ENCODE measurements at places on chromosomes 16 and 17. TPM values are rescaled to one million over a fixed set of nuclear protein-coding genes. Genes with fewer than 3 reads are reported as not detected.

Gene STAC2
- total RNA-seq: 0.35 TPM

Gene KRTAP3-2
- not detected for total RNA-seq

Gene C17orf78
- not detected for total RNA-seq

Gene SYCE1L
- total RNA-seq: 3.1 TPM

Gene CMTM1
- total RNA-seq: 11.9 TPM

Gene PRAC2
- total RNA-seq: not detected

DNA sequence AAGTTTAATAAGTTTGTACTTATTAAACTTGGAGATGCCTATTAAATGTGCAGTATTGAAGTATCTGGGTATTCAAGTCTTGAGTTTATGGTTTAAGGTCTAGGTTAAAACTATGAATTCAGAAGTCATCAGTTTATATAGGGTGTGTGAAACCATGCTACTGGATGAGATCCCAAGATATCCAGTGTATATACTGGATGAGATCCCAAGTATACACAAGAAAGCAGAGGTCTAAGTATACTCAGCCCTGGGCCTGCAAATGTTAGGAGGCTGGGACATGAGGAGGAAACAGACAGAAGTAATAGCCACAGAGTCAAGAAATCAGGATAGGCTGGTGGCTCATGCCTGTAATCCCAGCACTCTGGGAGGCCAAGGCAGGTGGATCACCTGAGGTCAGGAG is 194.4 kb upstream of the AXIN2 start:
- DNase-seq: no peak

DNA sequence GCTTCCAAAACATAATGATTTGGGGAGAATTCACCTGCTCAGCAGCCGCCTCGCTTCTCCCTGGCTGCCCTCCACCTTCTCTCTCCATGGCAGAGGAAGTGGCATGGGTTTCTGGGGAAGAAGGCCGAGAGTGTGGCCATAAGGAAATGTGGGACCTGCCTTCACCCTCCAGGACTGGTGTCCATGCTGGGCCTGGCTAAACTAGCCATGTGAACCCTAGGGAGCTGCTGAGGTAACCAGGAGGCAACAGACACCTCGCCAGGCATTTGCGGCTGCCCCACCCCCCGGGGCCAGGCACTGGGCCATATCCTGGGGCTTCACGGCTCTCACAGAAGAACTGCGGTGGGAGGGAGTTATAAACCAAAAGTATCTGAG is 9.9 kb upstream of the CMTM4 start:
- DNase-seq: no peak

DNA sequence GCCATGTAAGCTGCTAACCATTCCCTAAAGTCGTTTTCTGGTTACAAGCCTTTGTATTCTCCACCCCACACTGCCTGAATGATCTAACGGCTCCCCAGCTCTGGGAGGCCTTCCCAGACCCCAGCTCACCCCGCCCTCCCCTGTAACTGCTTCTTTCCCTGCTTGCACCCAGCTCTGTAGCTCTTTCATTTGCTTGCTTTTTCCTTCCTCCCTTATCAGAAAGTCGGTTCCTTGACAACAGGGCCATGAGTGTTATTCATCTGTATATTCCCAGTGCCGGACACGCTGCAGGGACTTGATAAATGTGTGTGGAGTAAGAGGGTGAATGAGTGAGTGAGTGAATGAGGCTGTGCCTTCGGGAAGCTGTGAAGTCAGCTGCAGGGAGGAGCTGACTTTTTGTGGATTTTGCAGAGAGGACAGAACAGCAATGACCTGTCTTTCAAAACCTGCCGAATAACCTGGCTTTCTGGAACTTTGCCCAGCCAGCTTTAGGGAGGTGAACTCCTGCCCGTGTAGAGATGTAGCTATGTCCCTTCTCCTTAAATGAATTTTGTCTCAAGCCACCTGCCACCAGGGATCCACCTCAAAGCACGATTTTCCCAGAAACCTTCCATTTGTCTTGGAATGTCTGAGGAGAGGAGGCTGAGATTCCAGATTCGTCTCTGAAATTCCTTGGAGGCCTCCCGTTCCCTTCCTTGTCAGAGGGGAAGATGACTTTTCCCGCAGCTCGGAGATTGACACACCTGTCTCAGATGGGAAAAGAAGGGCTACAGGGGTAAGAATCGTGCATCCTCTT is 20.0 kb upstream of the CACNG4 start:
- DNase-seq: peak; percentile 15

GRCh38 chr16:85393674-85394451 is 219.3 kb upstream of the GSE1 start:
- peak; percentile 86 for DNase-seq

DNA sequence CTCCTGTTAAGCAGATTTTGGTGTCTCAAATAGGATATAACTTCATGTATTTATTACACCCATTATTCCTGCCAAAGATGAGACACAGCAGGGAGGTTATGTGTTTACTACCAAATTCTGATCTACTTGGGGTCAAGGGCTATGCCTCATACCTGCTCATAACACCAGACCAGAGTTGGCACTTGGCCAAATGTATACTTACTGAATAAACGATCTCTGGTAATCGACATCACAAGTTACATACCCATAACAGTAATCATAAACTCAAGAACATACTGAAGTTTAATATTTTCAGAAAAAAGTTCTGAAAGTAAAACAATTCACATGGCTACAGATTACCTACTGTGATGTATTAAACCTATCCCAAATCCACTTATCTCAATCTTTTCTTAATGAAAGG is 2.9 kb downstream of the TMEM170A start:
- no peak for DNase-seq

DNA sequence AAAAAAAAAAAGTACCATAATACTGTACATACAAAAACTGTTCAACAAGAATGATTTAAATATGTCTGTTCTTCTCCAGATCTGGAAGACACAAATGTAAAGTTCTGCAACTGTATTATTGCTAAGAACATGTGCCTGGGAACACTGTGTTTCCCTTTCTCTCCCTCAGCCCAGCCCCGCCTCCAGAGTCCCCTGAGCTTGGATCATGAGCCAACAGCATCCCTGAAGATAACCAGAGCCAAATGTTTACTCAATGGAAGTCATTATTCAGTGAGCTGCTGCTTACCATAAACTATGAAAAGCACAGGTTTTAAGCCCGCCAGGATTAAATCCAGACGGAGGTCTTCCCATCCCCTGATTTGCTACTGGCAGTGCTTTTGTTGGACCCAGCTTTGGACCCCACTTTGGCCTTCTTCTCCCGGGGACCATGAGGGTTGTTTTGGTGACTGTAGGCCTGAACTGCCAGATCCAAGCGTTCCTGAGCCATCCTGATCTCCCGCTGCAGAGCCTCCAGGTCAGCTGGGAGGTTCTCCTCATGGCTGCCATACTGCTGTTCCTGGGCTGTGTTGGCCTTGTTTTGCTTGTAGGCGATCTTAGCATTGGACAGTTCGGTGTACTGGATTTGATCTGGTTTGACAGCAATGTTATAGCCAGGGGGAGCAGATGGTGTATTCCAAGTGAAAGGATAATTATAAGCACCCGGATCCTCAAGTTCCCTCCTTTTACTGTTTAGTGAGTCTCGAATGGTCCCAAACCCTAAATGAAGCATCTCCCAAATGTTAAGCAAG is 25.6 kb downstream of the GJC1 start:
- DNase-seq: no peak

DNA sequence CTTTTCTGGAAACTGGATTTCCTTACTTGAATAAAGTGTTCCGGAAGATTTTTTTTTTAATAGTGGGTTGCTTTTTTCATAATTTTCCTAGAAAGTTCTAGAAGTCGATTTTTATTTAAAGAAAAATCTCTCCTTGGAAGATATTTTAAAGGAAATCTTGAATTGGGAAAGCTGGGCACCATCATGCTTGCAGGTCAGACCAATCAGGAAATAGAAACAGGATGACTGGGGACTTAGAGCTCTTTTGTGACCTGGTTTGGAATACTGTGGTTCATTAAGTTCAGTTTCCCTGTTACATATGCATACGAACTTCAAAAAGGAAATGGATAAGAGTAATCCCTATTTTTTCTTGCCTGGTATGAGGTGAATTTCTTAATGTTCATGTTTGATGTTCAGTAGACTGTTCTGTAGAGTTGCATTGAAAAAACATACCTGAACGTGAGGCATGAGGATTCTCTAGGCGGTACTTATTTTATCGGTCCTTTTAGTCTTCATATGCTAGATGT is 1.2 kb downstream of the NFATC3 start:
- no peak for DNase-seq

GRCh38 chr17:40447148-40447644 is 3.9 kb downstream of the IGFBP4 start:
- DNase-seq: no peak

- no peak for DNase-seq
Observed at GRCh38 chr16:1180549-1181403, 27.9 kb downstream of the CACNA1H start.

GRCh38 chr17:732067-732901 is at the start of gene TLCD3A:
TLCD3A (plus strand) TSS chr17:732596; CDS start chr17:732648, 52 bp downstream.
- no peak for DNase-seq

DNA sequence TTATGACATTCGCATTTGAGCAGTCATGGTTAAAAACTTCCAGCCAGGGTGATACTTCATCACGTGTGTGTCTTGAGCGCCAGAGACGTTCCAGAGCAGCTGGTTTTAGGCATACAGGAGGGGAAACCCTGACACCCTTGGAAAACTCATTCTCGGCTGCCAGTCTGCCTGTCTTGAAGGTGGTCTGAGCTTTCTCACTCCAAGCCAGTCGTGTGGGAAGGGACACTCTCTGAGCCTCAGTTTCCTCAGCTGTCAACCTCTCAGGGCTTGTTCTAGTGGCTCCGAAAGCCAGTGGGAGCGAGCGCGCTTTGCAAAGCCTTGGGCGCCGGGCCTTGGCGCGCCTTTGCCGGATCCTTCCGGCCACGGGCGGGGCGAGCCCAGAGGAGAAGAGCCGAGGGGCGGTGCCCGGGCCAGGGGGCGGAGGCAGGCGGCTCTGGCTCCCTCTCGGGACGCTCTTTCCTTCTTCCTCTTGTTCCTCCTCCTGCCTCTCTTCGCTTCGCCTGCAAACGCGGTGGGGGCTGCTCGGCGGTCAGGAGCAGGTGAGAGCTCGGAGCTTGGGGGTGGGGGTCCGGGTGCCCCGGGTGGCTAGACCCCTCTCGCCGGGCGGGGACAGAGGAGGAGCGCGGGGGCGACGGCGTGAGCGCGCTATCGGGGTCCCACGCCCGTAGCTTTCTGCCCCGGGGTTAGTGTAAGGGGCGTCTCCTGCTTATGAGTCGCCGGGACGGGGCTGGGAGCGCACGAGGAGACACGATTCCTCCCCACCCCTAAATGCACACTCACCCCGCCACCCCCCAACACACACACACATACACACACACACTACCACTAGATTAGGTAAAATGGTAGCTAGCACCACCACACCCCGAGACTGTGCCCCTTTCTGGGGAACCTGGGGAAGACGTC is at the start of gene LDAF1:
LDAF1 (plus strand) TSS at position 467 of the 903 bp plus-strand sequence. CDS start 2,509 bp downstream, outside the sequence.
- no peak for DNase-seq

- no peak for DNase-seq
Observed at GRCh38 chr16:30119428-30119827, 3.6 kb downstream of the MAPK3 start.

DNA sequence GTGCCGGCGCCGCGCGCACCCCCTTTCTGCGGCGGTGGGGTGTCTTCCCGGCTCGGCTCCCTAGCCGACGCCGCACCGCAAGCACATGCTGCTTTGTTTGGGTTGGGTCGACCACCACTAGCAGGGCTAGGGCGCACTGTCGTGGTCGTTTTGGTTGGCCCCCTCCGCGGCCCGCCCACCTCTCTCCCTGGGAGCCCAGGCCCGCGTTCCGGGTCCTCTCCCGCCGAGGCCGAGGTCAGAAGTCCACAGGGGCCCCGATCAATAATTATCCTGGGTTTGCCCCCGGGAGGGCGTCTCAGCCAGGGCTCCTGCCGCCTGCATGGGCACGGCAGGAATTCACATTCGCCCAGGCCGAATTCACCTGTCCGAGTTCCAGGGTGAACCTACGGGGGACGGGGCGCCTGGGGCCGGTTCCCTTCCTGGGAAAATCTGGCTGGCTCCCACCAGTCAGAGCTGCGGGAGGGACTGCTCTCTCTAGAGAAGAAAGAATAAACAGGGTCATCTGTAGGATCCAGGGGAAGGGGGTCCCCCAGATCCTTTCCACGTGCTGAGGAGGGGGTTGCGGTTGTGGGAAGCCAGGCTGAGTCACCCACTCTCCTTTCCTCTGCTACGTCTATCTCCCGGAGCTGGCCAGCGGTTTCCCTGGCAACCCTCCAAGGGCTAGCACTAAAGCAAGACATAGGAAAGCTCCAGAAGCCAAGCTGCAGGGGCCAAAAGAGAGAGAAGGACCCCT is 584 bp upstream of the STAT5B start:
- DNase-seq: no peak

DNA sequence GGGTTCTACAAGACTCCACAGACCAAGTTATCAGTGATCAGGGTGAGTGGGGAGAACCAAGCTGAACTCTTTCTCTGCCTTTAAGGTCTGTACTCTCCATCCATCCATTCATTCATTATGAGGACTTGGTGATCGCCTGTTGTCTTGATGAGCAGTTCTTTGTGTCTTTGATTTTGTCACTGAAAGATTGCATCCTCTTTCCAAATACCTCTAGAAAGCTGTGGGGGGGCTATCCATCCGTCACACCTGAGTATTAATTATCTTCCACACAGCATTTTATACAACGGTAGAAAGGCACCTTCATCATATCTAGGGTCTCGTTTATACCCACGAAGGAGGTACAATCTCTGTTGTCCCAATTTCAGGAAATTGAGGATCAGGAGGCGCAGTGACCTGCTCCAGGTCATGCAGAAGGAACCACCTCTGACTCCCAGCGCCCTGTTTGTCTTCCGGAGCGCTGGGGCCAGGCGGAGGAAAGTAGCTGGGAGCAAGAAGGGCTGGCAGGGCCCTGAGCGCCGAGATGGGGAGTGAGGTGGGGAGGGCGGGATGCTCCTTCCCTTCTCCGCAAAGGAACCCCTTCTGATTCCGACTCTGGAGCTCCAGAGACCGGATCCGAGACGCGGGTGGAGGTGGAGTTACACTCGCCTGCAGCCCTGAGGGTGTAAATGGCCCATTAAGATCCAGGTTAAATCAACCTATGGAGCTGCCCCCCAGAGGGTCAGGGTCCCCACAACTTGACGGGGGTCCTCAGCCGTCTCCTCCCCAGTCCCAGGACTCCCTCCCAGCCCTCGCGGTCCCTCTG is 605 bp upstream of the ABAT start:
- DNase-seq: no peak

DNA sequence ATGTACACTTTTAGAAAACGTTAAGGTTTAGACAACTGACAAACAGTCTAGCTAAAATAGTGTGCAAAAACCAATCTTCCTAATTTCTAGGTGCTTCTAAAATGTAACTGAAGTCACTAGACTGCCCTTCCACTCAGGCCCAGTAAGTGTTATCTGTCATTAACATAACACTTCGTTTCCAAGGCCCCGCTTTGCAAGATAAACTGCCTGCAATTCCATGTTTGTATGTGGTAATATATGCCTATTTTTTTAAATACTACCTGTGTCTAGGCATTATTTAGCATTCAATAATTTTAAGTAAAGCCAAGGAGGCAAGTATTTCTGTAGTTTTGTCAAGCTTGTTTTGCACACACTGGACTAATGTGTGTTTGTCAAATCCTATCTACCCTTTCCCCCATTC is 3.2 kb downstream of the USP32 start:
- DNase-seq: no peak

DNA sequence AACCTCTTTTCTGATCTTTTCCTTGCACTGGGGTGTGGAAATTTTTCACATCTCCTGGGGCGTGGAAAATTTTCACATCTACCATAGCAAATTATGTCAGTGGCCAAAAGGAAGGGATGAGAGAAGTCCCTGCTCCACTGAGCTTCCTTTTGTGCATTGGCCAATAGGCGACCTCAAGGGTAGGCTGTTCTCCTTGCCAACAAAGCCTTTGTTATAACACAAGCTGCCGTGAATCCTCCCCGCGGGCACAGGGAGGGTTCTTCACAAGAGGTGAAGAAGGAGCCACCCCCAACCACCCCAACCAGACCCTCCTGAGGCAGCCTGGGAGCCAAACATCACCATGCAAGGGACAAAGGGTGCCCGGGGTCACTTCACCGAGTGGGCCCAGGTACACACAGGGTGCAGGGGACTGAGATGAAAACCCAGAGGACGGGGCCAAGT is 6.5 kb downstream of the SLC5A11 start:
- DNase-seq: no peak
